ENCODE measurements at places on chromosomes 16 and 17.

- no peak for DNase-seq
Measured at GRCh38 chr17:73281928-73282327, 20.2 kb upstream of the CPSF4L start.

GRCh38 chr16:20614186-20615141, 38.3 kb upstream of the ACSM2B start:
- no peak for DNase-seq

DNA sequence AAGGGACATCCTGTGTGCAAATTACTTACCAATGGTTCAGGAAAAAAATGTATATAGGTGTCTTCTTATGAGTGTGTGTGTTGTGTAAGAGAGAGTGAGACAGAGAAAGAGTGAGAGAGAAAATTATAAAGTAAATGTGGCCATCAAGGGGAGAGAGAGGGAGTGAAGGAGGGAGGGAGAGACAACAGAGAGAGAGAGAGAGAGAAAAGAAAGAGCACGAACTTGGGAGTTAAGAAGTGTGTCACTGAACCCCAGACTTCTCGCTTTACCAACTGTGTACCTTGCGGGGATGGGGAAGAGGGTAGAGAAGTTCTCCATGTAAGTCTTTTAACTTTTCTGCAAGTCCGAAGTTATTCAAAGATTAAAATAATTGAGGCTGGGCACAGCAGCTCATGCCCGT, 28.8 kb upstream of the ARL4D start:
- no peak for DNase-seq

DNA sequence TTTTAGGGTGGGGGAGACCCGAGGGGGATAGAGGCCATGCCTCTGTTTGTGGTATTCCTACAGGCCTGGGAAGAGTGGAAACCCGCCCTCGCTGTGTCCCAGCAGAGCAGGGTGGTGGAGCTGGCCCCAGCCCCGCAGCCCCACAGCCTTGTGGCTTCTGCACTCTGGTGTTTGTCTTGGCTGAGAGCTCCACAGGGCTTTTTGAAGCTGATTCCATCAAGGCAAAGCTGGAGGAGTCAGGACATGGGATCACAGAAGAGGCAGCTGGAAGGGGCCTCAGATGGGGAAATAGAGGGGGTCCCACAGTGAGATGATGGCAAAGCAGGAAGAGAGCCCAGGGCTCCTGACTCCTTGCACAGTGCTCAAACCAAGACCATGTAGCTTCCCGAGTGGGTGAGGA, 5.0 kb upstream of the WFIKKN2 start:
- DNase-seq = no peak

- DNase-seq = no peak
Measured at GRCh38 chr16:19916064-19916463, 31.4 kb upstream of the GPRC5B start.

- DNase-seq = no peak
Measured at GRCh38 chr16:87046235-87046634, 271.0 kb downstream of the C16orf95 start.

Measured in testis (tissue), 5 donors.